Esophagus muscularis mucosa (tissue), 4 donors: ENCODE measurements at places on chromosomes 5 and 9. TPM values are rescaled to one million over a fixed set of nuclear protein-coding genes. Genes with fewer than 3 reads are reported as not detected.

- no peak for DNase-seq
These were observed 4.3 kb downstream of the LCP2 start for GRCh38 chr5:170293273-170293672.

GRCh38 chr9:119368681-119369581 is at the start of gene BRINP1:
Gene BRINP1, minus strand, starts transcription at chr9:119369435. Its CDS starts 56,080 bp downstream, at chr9:119313355.
- DNase-seq: no peak

DNA sequence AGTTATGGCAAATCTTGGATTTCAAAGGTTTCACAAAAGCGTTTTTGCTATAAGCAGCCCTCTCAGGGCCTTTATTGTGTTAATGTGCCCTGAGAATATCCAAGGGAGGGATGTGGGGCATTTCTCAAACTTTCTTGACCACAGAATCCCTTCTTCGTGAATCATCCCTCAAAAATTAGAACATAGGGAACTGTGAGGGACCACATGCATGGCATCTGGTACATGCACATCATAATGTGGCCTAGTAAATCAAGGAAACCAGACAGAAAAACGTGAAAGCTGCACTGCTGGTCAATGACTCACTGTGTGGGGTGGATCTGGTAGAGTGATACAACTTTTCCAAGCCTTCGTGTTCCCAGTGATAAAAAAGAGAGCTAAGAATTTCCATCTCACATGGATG is 22.4 kb downstream of the DDX31 start:
- no peak for DNase-seq

GRCh38 chr5:151195622-151196021 is 28.3 kb downstream of the CCDC69 start:
- DNase-seq: no peak

- no peak for DNase-seq
These were observed 422.5 kb downstream of the CDH18 start for GRCh38 chr5:19565466-19565865.

DNA sequence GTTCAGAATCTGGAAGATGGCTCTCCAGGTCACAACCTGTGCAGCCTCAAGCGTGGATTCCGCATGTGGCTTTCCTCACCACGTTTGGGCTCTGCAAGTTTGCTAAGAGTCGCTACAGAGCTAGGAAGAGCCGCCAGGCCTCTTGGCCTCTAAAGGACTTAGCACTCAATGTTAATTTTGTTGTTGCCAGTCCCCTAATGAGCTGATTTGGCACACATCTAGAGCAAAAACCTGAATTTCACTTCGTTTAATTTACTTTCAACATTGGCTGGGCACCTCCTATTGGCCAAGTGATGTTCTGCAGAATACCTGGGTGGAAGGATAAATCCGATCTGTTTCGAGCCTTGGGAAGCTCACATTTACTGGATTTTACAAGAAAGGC is 65.8 kb upstream of the UNC5A start:
- no peak for DNase-seq

DNA sequence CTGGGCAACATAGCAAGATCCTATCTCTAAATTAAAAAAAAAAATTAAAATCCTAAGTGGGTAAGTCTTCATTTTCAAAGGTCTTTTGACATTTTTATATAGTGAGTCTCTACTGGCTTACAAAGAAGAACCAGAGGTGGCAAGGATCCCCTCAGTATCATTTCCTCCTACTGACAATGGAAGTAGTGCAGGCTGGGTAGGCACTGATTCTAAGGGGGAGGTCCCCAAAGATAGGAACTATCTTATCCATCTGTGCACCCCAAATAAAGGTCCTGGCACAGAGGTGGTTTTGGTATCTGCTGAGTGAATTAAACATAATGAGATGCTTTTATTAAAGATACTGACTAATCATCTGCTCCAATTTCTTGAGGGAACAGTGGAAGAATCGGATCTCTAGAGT is 4.2 kb downstream of the FAM193B start:
- DNase-seq: no peak

GRCh38 chr9:70073193-70073592 is 29.5 kb downstream of the MAMDC2 start:
- DNase-seq: no peak

GRCh38 chr5:73256862-73257261 is 83.9 kb downstream of the TMEM174 start:
- DNase-seq: peak; percentile 84

DNA sequence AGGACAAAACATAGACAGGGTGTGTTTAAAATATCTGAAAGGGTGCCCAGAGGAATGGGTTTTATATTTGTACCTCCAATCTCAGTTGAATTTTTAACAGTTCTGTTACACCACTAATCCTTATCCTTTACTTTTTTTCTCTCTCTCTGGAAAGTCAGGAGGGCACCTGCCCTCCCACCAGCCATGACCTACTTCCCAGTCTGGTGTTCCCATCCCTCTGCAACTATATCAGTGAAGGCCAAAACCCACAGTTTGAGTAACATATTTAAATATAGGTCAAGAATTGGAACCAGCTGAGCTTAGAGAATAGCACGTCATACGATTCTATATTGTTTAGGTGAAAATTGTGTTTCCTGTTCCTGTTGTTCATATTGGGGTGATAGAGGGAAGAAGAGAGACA is 229.8 kb downstream of the NTRK2 start:
- no peak for DNase-seq

DNA sequence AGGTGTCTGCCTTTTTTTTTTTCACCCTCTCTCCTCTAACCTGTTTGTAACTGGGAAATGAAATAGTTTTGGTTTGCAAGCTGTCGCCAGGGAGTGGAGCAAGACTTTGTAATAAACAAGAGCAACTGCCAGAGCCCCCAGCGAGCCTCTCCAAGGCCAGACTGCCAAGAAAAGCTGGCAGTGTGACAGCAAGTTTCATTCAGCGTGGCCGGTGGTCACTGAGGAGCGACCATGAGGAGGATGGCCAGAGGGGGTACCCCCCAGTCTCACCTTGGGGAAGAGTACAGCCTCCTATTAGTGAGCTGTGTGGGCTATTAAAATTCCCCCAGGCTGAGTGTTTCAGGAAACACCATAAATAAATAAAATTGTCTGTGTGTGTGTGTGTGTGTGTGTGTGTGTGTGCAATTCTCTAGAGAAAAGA is 49.9 kb downstream of the ZFAND5 start:
- no peak for DNase-seq

GRCh38 chr5:115583474-115583873 is 18.8 kb downstream of the TICAM2 start:
- DNase-seq: no peak

DNA sequence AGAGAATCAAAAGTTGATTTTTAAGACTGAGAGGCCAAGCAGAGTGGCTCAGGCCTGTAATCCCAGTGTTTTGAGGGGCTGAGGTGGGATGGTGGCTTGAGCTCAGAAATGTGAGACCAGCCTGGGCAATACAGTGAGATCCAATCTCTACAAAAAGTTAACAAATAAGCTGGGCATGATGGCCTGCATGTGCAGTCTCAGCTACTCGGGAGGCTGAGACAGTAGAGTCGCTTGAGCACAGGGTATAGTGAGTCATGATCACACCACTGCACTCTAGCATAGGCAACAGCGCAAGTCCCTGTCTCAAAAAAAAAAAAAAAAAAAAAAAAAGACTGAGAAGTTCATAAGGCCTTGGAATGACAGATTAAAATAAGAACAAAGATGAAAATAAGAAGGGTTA is 177.2 kb downstream of the TMEM232 start:
- no peak for DNase-seq

- no peak for DNase-seq
These were observed 137.8 kb downstream of the KCNIP1 start for GRCh38 chr5:170641589-170642031.

DNA sequence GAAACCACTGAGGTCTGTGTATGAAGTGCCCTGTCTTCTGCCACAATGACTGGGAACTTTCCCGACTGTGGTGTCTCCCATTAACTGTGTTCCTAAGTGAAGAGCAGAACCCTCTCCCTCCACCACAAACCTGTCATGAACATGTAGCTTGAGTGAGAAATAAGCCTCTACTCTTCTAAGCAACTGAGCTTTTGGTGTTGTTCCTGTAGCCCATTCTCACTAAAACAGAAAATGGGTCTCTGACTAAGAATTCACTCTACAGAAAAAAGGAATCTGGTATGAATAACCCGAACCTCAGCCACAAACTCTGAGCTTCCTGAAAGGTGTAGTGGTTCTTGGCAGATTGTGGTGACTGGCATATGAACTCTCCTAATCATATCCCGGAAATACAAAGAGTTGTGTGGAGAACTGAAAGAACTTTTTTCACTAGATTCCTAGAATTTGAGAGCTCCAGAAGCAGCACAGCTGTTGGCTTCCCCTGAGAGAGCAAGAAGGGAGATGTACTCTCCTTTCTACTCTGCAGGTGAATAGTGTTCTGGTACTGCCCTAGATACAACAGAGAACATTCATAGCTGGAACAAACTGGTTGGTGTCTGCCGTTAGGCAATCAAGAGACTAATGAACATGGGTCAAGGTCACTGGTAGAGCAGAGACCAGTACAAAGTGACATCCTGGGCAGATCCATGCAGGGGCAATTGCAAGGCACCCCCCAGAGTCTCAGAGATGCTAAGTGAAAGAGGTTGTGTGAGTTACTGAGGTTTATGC is 283.8 kb downstream of the PDE4D start:
- DNase-seq: no peak

- no peak for DNase-seq
These were observed 93.0 kb downstream of the PHF2 start for GRCh38 chr9:93669116-93669957.

GRCh38 chr5:121899346-121899745 is 47.7 kb downstream of the FTMT start:
- no peak for DNase-seq

DNA sequence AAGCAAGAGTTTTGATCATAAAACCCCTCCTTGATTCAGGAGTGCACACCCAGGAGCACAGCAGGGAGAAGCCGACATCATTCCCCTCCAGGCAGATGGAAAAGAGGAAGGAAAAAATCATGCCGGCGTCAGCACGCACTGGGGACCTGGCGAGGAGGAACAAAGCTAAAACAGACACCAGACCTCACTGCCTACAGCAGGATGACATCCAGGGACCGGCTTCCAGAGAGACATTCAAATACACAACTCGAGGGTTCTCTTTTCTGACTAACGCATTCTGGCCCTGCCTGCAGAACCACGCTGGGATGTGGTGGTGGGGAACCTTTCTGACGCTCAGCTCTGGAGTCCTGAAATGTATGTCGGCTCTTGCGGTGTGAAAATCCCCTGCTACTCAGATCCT is 2.7 kb downstream of the UBAC1 start:
- no peak for DNase-seq

Gene PCDHAC2
- total RNA-seq: 17.0 TPM

Gene COL5A1
- total RNA-seq: 37.6 TPM

Gene GPRIN1
- 0.91 TPM for total RNA-seq

Gene CSF2
- not detected for total RNA-seq

Gene SLC34A3
- total RNA-seq: not detected

Gene AHRR
- total RNA-seq: 1.3 TPM

Gene SSNA1
- 81.1 TPM for total RNA-seq

Gene SNCAIP
- 4.2 TPM for total RNA-seq
